ENCODE measurements at places on chromosomes 3 and 15.

- no peak overlapping the region for H3K4me3 ChIP-seq
- H3K27me3 ChIP-seq: no peaks in the 10 kb centered on the region
- H3K36me3 ChIP-seq: no peaks in the 10 kb centered on the region
- H3K27ac ChIP-seq: no peak overlapping the region
Measured at GRCh38 chr3:189309400-189309975, 137.7 kb downstream of the TPRG1 start.

DNA sequence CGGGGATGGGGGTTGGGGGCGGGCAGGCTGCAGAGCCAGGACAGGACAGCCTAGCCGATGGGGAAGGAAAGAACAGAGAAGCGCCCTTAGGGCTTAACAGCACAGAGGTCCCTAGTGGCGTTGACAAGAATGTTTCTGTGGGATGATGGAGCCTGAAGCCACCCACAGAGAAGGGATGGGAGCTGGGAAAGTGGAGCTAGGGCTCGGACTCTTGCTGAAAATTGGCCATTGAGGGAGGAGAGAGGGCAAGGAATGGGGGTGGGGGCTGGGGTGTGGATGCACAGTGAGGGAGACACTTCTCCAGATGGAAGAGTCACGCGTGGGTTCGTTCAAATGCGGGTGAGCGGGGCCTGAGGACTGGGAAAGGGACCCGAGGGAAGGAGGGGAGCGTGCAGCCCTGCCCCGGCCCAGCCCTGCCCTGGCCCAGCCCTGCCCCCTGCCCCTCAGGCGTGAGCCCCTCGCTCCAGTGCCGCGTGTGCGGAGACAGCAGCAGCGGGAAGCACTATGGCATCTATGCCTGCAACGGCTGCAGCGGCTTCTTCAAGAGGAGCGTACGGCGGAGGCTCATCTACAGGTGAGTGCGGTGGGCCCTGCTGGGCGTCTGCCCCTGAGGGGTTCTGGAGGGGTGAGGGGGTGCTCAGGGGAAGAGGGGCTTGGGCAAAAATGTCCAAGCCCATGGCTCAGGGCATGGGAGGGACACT, 832 bp downstream of the NR2E3 start:
- no peak overlapping the region for H3K4me3 ChIP-seq
- H3K4me1 ChIP-seq: peaks cover 20% of the 10 kb centered on the region
- no peak for DNase-seq
- H3K27ac ChIP-seq: no peak overlapping the region

GRCh38 chr3:124582196-124582595, 148.1 kb upstream of the UMPS start:
- no peak overlapping the region for H3K27ac ChIP-seq
- no peak for DNase-seq
- H3K4me1 ChIP-seq: peaks cover 23% of the 10 kb centered on the region
- no peaks in the 10 kb centered on the region for H3K27me3 ChIP-seq
- H3K4me3 ChIP-seq: no peak overlapping the region

GRCh38 chr3:193895409-193895808, 240.5 kb upstream of the HES1 start:
- no peaks in the 10 kb centered on the region for H3K27me3 ChIP-seq
- peak; percentile 85 for DNase-seq
- no peaks in the 10 kb centered on the region for H3K36me3 ChIP-seq
- H3K4me1 ChIP-seq: peaks cover 8% of the 10 kb centered on the region

- no peaks in the 10 kb centered on the region for H3K36me3 ChIP-seq
- DNase-seq: no peak
- no peak overlapping the region for H3K4me3 ChIP-seq
- no peaks in the 10 kb centered on the region for H3K4me1 ChIP-seq
- no peaks in the 10 kb centered on the region for H3K27me3 ChIP-seq
Measured at GRCh38 chr3:16460886-16461285, 52.6 kb downstream of the RFTN1 start.

DNA sequence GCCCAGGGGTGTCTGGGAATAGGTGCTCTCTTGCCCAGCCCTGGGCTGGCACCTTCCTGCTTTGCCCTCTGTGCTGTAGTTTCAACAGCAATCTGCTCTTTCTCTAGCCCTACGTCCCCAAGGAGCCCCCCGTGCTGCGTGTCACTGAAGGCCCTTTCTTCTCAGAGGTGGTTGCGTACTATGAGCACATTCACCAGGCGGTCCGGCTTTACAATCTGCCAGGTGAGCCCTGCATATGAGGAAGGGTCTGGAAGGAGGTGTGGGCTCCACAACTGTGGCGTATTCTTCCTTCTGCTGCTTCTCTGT, 9.6 kb downstream of the MAN2A2 start:
- DNase-seq: no peak
- H3K27ac ChIP-seq: no peak overlapping the region
- peaks cover 55% of the 10 kb centered on the region for H3K36me3 ChIP-seq
- H3K4me3 ChIP-seq: no peak overlapping the region

DNA sequence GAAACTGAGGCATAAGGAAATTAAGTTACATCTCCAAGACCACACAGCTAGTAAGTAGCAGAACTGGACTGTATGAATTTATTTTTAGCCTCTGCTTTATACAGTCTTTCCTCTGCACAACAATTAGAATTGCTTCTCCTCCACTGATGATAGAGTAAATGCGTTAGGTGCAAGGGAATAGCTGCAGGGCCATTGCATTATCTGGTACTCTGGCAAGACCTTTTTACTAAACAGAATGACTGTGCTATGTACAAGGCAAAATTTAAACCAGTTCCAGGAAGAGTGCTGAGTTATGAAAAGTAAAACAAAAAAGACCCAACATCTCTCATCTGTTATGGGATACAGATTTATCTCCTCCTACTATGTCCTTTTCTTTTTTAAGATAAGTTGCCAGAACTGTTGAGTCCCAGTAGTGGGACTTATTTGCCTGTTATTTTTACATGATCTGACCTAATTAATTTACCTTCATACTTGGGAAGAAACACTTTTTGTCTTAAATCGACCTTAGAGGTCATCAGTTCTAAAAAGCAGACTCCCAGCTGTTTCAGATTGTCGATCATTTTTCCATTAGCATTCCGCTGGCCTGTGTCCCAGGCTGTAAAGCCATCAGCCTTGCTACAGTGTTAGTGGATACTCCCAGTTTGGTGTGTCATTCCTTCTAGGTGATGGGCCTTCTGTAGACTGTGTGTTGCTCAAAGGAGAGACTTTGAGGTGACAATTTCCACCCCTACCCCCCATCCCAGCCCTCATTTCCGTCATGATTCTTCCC, 147.5 kb upstream of the NUDT16 start:
- no peak overlapping the region for H3K27ac ChIP-seq
- no peaks in the 10 kb centered on the region for H3K4me1 ChIP-seq
- no peak overlapping the region for H3K4me3 ChIP-seq
- no peaks in the 10 kb centered on the region for H3K36me3 ChIP-seq
- DNase-seq: no peak
- no peaks in the 10 kb centered on the region for H3K27me3 ChIP-seq

DNA sequence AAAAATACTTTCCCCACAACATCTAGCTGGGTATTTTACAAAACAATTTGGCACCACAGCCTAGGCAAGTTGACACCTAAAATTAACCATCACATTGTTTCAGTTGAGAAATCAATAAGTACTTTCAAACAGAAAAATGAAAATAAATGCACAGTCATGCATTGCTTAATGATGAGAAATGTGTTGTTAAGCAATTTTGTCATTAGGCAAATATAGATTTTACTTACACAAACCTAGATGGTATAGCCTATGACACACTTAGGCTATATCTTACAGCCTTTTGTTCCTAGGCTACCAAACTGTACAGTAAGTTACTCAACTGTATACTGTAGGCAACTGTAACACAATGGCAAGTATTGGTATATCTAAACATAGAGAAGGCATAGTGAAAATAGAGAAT, 608.6 kb upstream of the BCHE start:
- peaks cover 2% of the 10 kb centered on the region for H3K4me1 ChIP-seq
- H3K27ac ChIP-seq: no peak overlapping the region
- no peak overlapping the region for H3K4me3 ChIP-seq
- H3K27me3 ChIP-seq: no peaks in the 10 kb centered on the region

- no peaks in the 10 kb centered on the region for H3K27me3 ChIP-seq
- H3K4me3 ChIP-seq: no peak overlapping the region
- H3K4me1 ChIP-seq: no peaks in the 10 kb centered on the region
Measured at GRCh38 chr15:56754772-56755370, 21.6 kb upstream of the ZNF280D start.

- no peaks in the 10 kb centered on the region for H3K27me3 ChIP-seq
- peak; percentile 63 for DNase-seq
- no peak overlapping the region for H3K4me3 ChIP-seq
- no peak overlapping the region for H3K27ac ChIP-seq
- H3K36me3 ChIP-seq: no peaks in the 10 kb centered on the region
- peaks cover 3% of the 10 kb centered on the region for H3K4me1 ChIP-seq
Measured at GRCh38 chr15:61401903-61402698, 173.0 kb upstream of the RORA start.

DNA sequence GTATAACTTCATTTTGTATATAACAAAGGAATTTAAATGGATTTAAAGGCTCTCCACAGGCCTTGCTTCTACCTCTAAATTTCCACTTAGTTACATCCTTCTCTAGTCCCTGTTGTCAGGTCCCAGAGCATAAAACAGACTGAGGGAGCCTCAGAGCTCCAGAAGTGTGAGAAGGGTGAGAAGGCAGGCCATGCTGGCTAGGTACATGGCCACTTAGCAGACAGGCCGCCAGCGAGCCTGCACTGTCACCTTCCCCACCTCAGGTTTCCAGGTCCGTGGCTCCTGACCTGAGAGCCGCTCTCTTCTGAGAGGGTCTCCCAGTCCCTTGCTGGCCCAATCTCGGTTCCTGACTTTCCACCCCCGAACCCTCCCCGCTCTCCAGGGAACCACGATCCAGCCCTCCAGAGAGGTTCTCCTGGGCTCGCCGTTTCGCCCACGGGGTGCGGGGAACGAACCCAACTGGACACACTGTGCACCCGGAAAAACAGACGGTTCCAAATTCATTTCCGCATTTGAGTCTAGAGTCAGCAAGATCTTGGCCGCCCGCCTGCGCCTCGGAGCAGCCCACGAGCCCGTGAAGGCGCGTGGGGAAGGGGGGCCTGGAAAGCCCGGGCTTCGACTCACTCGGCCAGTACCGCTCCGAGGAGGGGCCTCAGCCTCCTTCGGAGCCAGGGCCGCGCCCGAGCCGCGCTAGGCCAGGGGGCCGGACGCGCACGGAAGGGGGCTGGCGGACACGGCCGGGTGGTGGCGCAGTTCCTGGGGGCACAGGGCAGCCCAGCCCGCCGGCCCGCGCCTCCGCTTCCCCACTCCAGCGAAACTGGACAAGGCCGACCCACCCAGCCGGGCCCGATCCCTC, 16.7 kb upstream of the SOX2 start:
- H3K27me3 ChIP-seq: peaks cover 17% of the 10 kb centered on the region
- no peaks in the 10 kb centered on the region for H3K36me3 ChIP-seq

- H3K4me3 ChIP-seq: peak overlapping the region; percentile 86
- no peaks in the 10 kb centered on the region for H3K27me3 ChIP-seq
- no peaks in the 10 kb centered on the region for H3K4me1 ChIP-seq
- H3K36me3 ChIP-seq: no peaks in the 10 kb centered on the region
- DNase-seq: no peak
Measured at GRCh38 chr3:115148142-115148790, 1.2 kb upstream of the ZBTB20 start.

DNA sequence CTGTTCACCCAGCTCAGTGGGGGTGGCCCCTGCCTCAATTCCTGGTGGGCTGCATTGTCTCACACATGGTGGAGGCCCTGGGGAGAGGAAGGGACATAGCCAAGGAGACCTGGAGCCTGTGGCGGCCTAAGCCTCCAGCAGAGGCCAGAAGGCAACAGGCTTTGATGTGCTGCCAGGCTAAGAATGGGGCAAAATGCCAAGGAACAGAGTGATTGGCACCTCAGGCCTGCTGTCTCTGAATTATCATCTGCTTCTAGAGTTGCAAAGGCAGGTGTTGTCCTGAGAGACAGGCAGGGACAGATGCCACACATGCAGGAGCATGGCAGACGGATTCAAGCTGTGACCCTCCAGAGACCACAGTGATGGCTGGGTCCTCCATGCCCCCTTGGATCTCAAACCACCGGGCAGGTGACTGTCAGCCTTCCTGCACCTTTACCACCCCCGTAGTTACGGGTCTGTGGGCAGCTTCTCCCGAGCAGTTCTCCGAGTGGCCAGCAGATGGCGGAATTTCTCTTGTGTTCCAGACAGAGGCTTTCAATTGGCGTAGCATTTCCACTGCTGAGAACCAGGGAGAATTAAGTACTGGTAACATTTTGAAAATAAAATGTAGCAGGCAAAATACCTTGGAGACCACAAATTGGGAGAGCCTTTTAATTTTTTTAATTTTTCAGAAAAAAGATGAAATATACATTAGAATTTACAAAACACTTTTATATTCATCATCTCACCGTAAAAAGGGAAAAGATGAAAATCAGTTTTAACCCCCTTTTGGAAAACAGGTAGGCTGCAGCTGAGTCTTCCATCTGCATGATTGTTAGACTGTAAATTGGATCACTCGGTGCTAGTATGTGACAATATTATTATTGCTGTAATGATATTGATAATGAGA, 525.5 kb upstream of the CFAP20DC start:
- no peaks in the 10 kb centered on the region for H3K36me3 ChIP-seq
- H3K27me3 ChIP-seq: no peaks in the 10 kb centered on the region
- H3K27ac ChIP-seq: no peak overlapping the region
- DNase-seq: peak; percentile 94

- no peaks in the 10 kb centered on the region for H3K27me3 ChIP-seq
- H3K27ac ChIP-seq: no peak overlapping the region
- H3K4me1 ChIP-seq: peaks cover 3% of the 10 kb centered on the region
- DNase-seq: no peak
Measured at GRCh38 chr3:11245827-11246662, 26.2 kb upstream of the ATG7 start.

DNA sequence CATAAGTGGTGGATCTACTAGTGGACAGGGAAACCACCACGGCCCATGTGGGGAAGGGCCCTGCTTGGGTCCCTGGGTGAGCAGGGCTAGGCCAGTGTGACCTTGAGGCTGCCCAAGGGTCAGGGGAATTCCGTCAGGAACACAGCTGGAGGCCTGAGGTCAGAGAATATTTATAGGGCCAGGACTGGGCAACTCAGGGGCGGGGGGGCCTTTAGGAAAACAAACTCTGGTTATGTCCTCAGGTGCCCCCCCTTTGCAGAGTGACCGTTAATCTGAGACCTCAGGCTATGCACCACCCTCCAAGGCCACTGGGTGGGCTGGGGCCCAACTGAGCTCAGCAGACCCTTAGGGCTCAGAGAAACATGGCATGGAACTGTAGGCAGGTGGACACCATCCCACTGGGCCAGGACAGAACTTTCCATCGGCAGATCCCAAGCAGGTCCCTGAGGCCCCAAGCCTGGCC, 2.5 kb downstream of the TWF2 start:
- H3K4me3 ChIP-seq: no peak overlapping the region
- no peaks in the 10 kb centered on the region for H3K27me3 ChIP-seq
- no peak overlapping the region for H3K27ac ChIP-seq
- H3K4me1 ChIP-seq: peaks cover 14% of the 10 kb centered on the region
- H3K36me3 ChIP-seq: peaks cover 25% of the 10 kb centered on the region
- DNase-seq: no peak

GRCh38 chr3:71708476-71709105, 16.6 kb downstream of the EIF4E3 start:
- H3K27me3 ChIP-seq: no peaks in the 10 kb centered on the region
- peaks cover 4% of the 10 kb centered on the region for H3K4me1 ChIP-seq
- H3K27ac ChIP-seq: no peak overlapping the region
- DNase-seq: no peak
- H3K4me3 ChIP-seq: no peak overlapping the region
- H3K36me3 ChIP-seq: no peaks in the 10 kb centered on the region

GRCh38 chr3:172002512-172003078, 36.8 kb upstream of the FNDC3B start:
- no peak overlapping the region for H3K27ac ChIP-seq

GRCh38 chr3:112822064-112823055, 24.3 kb downstream of the CD200R1L start:
- H3K4me1 ChIP-seq: no peaks in the 10 kb centered on the region
- H3K4me3 ChIP-seq: no peak overlapping the region
- H3K27me3 ChIP-seq: no peaks in the 10 kb centered on the region
- no peaks in the 10 kb centered on the region for H3K36me3 ChIP-seq
- H3K27ac ChIP-seq: no peak overlapping the region
- no peak for DNase-seq

Data from trophoblast cell (in vitro differentiated cells and primary cell).